ENCODE measurements at places on chromosomes 13 and 19. TPM values are rescaled to one million over a fixed set of nuclear protein-coding genes. Genes with fewer than 3 reads are reported as not detected.

DNA sequence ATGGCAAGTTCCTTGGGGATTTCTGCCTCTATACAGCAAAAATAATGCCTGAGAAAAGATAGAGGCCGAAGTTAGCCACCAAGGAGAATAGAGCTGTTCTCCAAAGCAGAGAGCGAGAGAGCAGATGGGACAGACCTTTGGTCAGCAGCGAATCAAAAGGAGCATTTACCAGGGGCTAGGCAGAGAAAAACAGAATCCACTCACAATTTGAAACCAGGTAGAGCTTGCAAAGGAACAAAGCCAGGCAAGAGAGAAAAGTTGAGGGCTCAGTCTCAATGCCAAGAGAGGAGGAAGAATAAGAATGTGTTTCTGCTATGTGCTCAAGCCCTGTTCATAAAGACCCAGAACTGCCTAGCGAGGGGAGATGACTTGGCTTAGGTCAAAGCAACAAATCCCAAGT is 112.8 kb downstream of the DCT start:
- DNase-seq = no peak

GRCh38 chr19:56538254-56538760 is 441 bp upstream of the ZFP28 start:
- DNase-seq = no peak

- DNase-seq = no peak
These were observed 5.8 kb upstream of the FRY start for GRCh38 chr13:32025730-32026129.

GRCh38 chr13:97264663-97265062 is 42.5 kb downstream of the MBNL2 start:
- no peak for DNase-seq

DNA sequence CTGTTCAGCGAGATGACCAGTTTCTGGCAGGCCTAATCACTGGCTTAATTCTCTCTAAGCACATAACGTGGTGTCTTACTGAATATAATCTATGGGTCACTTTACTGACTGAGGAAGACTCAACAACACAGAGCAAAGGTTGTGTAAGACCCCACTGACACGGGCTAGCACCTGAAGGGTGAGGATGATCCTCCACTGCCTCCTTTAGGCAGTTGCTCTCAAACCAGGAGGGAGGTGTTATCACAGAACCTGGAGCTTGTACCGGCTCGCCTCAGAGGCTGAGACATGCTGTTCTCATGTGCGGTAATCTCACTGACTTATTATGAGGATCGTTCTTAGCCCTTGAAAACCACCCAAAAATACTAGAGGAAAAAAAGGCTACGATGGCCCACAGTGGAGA is 28.3 kb downstream of the RCBTB2 start:
- no peak for DNase-seq

DNA sequence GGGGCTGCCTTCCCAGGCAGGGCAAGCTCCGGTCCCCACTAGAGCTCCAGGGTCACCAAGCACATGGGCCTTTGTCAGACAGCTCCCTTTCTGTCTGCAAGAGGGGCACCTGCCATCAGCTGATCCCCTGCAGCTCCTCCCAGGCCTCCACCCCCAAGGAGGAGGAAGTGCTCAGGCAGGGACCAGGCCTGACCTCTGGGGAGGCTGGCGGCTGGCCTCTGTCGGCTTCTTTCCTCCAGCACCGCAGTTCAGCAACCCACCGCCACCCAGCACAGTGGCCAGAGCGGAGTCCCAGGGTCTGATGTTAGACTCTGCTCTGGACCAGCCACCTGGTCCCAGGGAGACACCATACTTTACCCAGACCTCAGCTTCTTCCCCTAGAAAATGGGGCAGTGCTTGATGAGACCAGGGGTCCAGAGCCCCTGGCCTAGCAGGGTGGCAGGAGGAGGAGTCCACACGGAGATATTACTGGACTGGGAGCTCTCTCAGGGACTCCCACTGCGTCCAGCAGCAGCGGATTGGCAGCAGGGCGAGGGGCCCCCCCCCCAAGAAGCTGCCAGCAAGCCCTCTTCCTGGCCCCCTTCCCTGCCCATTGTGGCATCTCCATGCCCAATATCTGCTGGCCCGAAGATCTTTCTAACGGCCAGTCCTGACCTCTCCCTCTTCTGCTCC is 24.1 kb downstream of the NKPD1 start:
- no peak for DNase-seq

- no peak for DNase-seq
These were observed 8.0 kb downstream of the LENG1 start for GRCh38 chr19:54151362-54152035.

GRCh38 chr19:57338877-57339276 is 12.2 kb upstream of the ZNF304 start:
- no peak for DNase-seq

DNA sequence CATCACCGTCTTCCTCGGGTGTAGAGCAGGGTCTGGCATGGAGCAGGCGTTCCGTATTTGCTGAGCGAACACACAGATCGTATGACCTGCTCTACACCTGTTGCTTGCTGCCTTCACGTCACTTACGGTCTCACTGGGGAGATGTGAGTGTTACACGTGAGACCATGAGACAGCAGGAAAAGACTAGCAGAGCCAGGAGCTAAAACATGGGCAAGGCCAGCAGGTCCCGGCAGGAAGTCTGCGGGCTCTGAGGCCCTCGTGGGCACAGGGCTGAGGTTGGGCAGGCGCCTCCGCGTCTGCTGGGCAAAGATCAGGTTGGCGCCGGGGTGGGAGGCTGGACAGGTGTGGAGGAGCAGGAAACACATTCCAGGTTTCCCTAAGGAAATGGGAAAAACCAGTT is 19.7 kb upstream of the GTF3A start:
- no peak for DNase-seq

GRCh38 chr13:36764957-36765356 is 54.1 kb upstream of the RFXAP start:
- DNase-seq = no peak

DNA sequence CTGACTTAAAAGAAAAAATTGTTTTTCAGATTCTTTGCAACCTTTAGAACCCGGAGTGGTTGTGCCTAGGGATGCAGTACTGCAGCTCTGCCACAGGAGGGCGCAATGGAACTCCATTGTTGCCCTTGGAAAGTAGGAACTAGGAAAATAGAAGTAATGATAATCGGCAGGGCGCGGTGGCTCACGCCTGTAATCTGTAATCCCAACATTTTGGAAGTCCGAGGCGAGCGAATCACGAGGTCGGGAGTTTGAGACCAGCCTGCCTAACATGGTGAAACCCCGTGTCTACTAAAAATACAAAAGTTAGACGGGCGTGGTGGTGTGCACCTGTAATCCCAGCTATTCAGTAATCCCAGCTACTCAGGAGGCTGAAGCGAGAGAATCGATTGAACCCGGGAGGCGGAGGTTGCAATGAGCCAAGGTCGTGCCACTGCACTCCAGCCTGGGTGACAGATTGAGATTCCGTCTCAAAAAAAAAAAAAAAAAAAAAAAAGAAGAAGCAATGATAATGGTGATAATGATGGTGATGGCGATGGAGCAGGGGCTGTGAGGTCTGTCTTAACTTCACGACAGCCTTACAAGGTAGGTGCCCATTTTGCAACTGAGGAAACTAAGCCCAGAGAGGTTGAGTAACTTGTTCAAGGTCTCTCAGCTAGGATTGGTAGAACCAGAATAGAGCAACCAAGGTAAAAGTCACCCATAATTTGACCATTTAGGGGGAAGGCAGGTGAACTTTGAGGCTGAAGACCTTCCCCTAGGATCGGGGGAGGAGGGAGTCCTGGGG is 5.5 kb upstream of the ADAMTS10 start:
- peak; percentile 70 for DNase-seq

GRCh38 chr13:114310956-114311355 is 3.3 kb upstream of the CHAMP1 start:
- DNase-seq = no peak

- DNase-seq = no peak
These were observed 62.6 kb downstream of the UFM1 start for GRCh38 chr13:38412266-38412665.

DNA sequence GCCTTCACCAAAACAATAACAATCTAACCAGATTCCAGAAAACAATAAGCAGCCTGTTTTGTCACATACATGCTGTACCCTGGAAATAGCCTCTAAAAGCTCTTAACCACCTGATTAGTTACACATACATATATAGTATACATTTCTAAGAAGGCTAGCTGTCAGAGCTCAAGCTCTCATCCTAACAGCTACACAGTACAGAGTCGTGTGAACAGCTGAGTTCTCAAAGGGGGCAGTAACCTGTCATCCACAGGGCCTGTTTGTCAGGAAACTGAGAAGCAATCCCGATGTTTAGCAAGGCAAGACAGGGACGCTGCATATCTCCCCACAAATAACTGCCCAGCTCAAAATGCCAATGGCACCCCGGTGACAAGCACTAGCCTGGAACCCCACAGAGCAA is 56.9 kb downstream of the STK24 start:
- no peak for DNase-seq

- DNase-seq = no peak
These were observed 204.9 kb upstream of the KL start for GRCh38 chr13:32811297-32811800.

DNA sequence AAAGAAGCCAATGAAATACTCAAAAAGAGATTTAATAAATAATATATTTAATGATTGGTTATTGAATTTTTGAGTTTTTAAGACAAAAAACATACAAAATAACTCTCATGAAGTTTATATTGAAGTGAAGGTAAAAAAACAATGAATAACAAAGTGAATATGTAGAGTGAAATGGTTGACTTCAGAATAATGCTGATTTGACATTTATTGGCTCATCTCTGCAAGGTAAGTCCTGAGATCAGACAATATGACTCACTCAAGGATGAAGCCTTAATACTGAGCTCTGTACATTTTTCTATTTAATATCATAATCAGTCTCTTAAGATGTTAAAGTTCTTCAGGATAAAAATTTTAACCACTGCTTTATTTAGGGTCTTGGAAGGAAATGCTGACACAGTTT is 1398.9 kb upstream of the PCDH9 start:
- DNase-seq = no peak

GRCh38 chr19:42175952-42176648 is 41.4 kb downstream of the DEDD2 start:
- no peak for DNase-seq

DNA sequence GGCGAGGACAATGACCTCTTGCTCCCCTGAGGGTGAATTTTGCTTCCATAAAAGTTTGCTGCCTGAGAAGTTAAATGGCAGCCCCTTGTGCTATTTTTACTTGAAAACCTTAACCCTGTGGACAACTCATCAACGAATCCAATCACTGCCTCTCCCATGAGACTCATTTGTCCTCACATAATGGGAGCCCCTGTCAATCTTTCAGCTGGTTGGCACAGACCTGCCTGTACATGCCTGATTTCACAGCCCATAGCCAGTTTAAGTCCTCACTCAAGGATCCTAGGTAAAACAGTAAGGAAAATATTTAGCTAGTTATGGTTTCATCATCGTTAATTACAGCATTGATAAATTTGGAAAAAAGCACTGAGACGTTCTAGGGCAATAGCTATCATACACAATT is 207.4 kb downstream of the NHLRC3 start:
- no peak for DNase-seq

- no peak for DNase-seq
These were observed 10.3 kb upstream of the HSPH1 start for GRCh38 chr13:31172001-31172400.

GRCh38 chr13:22812793-22813192 is 368.0 kb upstream of the SGCG start:
- DNase-seq = no peak

DNA sequence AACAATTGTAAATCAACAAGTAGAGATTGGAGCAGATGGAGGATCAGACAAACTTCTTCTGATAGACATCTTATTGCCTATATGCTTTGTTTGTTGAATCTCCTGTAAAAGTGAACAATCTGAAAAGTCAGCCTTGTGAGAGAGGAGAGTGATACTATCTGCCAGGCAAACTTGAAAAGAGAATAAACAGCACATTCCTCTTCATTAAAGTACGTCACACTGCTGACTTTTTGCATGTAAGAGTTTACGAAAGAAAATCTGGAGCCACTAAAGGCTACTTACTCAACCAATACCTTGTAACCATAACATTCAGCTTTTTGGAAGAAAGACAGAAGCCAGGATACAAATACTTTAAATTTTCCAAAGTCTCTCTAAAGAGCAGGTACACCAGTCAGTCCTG is 42.5 kb downstream of the EDNRB start:
- no peak for DNase-seq

- no peak for DNase-seq
These were observed 61.7 kb downstream of the SPRYD7 start for GRCh38 chr13:49874430-49874829.

DNA sequence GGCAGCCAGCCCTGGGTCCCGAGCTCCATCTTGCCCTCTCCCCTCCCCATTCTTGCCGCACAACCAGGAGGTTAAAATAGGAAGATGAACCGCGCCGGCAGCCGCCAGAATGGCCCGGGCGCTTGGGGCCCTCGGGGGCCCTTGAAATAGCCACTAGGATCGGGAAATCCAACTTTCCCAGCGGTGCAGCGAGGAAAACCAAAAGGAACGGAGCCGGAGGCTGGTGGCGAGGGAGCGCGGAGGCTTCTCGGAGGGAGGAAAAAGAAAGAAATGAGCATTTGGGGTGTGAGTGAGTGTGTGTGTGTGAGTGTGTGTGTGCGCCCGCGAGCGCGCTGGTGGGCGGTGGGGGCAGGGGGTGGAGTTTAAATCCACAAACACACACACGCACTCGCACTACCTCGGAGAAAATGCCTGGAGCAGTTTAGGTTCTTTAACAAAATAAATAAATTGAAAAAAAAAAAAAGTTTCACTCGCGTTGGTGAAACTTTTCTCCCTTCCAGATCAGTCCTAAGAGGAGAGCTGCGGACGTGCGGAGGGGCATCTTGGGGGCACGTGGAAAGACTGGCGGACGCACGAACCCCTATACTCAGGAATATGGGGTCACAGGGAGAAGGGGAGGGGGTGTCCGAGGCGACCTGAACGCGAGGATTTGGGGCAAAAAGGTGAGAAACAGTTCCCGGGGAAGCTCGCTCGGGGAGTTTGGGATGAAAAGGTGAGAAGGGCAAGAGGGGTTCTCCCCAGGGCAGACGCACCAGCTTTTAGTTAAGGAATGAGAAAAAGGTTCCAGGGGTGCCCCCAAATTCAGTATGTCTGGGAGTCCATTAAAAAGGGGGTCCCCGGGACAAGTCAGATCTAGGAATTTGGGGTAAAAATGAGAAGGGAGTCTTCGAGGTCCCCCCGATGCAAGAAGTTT is 1.3 kb downstream of the RFX2 start:
- DNase-seq = peak; percentile 48

GRCh38 chr13:100738176-100738855 is 63.7 kb upstream of the TMTC4 start:
- no peak for DNase-seq

The TMTC4 gene
- 12.8 TPM for polyA plus RNA-seq

The F10 gene
- 0.07 TPM for polyA plus RNA-seq

The CCNA1 gene
- not detected for polyA plus RNA-seq

The SYNGR4 gene
- not detected for polyA plus RNA-seq

The OR4F17 gene
- polyA plus RNA-seq = not detected

The DACH1 gene
- polyA plus RNA-seq = 0.05 TPM

The SHISA7 gene
- 0.08 TPM for polyA plus RNA-seq

Data from K562 (cell line).